Muscle of leg (tissue), 16 donors: ENCODE measurements at places on chromosomes 2 and 18.

- DNase-seq = no peak
Observed at GRCh38 chr2:78644854-78645253, 380.6 kb upstream of the REG3G start.

DNA sequence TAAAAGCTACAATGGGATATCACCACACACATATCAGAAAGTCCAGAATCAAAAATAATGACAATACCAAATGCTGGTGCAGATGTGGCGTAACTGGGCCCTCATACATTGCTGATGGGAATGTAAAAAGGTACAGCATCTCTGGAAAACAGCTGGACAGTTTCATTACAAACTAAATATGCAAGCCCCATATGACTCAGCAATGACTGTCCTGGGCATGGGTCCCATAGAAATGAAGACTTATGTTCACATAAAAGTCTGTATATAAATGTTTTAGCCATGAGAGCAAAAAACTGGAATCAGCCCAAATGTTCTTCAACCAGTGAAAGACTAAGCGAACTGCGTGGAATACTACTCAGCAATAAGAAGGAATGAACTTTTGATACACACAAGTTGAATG lies 56.7 kb downstream of the ALPK2 start:
- peak; percentile 93 for DNase-seq

DNA sequence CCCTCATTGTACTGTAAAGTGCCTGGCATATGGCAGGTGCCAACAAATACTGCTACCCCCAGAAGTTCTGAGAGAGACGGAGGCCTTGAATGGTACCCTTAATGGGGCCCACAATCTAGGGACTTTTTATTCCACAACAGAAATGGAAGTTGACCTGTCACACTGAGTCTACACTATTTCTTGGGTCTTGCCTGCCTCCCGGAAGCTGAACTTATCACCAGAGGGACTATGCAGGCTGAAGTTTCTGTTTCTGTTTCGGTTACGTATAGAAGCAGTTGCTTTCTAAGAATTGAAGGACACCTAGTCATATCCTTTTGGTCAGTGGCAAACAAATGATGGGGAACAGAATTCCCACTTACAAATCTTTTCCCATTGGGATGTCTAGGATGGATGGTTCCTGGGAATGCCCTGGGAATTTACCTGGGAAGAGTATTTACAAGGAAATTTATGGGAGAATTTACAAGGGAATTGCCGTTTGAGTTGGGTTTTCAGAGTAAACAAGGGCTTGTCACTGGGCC lies 74.2 kb downstream of the HS1BP3 start:
- DNase-seq = peak; percentile 67

GRCh38 chr18:23405636-23406035 lies 47.5 kb upstream of the RIOK3 start:
- DNase-seq = no peak

DNA sequence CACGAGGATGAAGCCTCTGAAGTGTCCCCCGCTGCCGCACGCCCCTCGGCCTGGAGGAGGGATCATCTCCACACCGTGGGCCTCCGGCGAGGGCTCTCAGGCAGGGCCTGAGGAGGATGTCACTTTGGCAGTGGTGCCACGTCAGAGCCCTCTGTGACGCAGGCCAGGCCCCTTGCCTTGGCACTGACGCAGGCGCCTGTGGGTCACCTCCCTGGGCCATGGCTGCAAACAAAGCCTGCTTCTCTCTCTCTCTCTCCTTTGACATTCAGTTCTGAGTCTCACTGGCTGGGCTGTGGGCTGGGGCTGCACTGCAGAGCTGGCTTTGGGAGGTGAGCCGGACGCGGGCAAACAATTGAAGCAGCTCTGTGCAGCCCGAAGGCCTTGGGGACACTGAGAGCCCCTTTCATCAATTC lies 273.7 kb downstream of the TWIST2 start:
- DNase-seq = peak; percentile 39

DNA sequence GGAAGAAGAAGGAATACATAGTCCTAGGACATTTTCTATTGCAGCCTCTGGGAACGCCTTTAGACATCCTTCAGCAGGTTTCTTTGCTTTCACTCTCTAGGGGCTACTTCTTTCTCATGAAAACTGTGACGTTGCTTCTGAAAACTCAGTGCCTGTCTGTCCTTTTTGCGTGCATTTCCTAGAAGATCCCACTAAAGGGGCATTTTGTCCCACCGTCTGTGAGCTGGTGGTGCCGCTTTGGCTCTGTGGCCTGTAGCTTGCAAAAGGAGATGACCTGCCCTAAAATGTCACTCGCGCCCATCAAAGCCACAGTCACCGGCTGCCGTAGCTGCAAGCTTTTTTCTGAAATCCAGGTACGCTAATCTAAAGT lies 579 bp downstream of the STAT4 start:
- DNase-seq = no peak

DNA sequence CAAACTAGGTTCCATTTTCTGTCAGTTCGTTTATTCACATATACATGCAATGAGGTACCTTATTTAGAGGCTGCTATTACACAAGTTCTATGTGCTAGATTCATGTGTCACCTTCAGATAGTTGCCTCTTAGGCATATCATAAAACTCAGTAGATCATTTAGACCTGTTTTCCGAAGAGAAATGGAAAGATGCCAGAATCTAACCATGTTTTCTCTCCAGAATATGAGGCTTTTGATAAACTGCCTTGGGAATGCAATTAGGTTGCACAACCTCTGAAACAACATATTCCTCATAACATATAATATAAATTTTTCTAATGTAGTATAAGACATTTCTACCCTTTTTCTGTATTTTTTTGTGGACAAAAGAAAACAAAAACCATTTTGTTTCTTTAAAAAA lies 108.1 kb downstream of the PRPF40A start:
- no peak for DNase-seq

DNA sequence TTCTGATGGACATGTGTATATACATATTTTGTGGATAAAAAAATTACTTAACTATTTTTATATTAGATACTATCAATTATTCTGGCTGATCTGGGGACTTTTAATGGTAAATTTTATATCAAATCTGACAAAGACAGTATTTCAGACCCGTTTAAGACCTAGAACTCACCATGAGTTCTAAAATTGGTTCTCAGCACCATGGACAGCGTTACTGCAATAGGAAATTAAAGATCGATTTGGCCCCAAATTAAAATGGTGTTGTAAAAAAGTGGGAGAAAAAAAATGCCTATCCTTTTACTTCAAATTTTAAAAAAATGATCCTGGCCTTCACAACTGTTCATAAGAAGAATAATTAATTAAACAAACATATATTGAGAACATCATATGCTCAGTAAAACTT lies 919 bp upstream of the SCN2A start:
- peak; percentile 60 for DNase-seq

DNA sequence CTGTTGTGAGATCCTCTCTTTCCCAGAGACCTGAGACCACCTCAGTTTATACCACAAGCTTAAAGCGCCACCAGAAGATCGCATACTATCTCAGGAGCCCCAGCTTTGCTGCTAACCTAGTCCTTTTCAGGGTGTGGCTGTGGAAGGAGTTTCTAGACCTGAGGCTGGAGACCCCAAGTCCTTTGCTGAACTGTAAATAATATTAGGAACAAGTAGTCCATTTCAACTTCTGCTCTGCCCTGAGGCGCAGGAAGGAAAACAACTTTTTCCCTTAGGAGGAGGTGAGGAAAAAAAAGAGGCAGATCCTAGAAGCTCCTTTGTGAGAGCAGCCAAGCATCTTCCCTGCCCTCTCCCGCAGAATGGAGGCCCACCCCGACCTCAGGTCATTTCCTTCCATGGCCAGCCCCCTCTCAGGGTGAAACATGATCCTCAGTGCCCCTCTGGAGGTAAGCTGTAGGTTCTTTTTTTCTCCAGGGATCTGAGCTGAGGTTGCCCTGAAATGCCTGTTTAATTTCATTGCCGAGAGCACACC lies 122.8 kb upstream of the LGALSL start:
- DNase-seq = no peak

GRCh38 chr2:232666051-232666805 lies 30.9 kb upstream of the GIGYF2 start:
- DNase-seq = no peak

DNA sequence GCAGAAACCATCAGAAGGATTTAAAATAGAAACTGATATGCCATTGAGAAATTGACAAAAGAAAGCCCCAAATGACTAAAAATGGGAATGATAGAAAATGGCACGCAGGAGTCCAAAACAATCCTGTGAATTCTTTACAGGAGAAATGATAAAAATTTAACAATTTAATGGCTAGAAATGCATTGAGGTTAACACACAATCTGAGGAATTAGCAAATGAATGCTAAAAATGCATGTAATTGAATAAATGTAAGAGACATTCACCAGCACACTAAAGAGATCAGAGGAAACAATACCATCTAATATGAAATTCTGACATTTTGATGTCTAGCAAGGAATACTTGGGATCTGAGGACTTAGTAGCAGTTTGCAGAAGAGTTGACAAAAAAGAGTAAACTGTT lies 37.0 kb downstream of the MARCHF4 start:
- no peak for DNase-seq

DNA sequence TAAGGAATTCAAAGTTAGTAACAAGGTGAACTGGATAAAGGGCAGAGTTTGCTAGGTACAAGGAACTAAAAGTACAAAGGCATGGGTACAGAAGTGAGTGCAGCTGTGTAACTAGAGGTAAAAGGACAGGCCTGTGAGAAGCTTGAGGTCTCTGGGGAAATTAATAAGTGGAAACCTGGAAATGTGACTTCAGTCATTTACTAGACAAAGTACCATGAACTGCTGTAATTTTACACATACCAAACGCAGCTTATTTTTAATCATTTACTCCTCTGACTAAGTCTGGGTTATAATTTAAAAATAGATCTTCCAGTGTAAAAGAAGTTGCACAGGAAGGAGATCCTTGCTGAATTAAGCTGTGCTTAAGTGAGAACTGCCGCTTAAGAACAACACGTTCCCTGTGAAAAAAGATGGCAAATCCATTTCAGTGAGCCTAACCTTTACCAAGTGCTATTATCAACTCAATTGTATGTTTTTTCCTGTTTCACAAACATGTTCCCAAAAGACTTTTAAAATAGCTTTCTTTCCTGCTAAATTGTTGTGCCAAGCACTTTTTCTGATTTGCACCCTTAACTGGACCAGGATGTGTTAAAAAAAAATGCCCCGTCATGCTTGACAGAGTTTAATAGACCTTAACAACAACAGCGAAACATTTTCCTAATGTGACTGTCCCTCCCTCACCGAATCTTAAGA lies 44.3 kb downstream of the CALCRL start:
- DNase-seq = peak; percentile 67

- DNase-seq = no peak
Observed at GRCh38 chr2:71850306-71850801, 297.3 kb downstream of the CYP26B1 start.

GRCh38 chr18:78995740-78996395 lies 16.2 kb downstream of the SALL3 start:
- no peak for DNase-seq

GRCh38 chr18:23194997-23195957 lies 60.0 kb downstream of the CABLES1 start:
- DNase-seq = peak; percentile 85

GRCh38 chr2:47295131-47295980 lies 107.6 kb upstream of the MSH2 start:
- no peak for DNase-seq

DNA sequence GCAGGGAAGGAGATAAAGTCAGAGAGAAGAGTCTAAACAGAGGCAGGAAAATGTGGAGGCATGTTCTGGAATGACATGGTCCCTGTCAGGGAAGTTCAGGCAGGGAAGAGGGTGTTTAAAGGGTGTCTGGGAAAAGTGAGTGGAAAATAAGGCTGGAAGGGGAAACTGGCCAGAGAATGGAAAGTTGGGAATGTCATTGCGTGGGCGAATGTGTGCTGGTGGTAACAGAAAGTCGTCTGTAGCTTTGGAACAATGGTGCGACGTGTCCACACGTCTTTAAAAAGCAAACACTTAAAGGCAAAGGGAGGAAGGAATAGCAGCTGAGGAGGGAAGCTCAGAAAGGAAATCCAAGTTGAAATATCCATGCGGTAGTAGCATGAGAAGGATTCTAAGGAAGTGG lies 469.5 kb upstream of the SALL3 start:
- DNase-seq = peak; percentile 54

DNA sequence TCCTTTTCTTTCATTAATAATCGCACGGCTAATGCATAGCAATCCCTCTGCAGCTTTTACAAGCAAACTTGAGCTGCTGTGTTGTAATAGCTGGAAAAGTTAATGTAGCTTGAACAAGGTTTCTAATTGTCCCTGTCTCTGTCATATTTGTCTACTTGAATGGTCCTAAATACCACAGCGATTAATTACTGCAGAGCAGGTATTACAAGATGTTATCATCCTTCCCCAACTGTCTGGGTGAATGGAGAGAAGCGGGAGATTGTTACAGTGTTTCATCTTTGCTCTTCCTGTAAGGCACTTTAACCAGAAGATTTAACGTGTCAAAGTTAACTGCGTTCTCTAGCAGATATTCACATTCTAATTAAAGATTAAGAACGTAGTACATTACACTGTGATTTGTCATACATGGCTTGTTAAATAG lies 422.2 kb upstream of the POU3F3 start:
- no peak for DNase-seq

DNA sequence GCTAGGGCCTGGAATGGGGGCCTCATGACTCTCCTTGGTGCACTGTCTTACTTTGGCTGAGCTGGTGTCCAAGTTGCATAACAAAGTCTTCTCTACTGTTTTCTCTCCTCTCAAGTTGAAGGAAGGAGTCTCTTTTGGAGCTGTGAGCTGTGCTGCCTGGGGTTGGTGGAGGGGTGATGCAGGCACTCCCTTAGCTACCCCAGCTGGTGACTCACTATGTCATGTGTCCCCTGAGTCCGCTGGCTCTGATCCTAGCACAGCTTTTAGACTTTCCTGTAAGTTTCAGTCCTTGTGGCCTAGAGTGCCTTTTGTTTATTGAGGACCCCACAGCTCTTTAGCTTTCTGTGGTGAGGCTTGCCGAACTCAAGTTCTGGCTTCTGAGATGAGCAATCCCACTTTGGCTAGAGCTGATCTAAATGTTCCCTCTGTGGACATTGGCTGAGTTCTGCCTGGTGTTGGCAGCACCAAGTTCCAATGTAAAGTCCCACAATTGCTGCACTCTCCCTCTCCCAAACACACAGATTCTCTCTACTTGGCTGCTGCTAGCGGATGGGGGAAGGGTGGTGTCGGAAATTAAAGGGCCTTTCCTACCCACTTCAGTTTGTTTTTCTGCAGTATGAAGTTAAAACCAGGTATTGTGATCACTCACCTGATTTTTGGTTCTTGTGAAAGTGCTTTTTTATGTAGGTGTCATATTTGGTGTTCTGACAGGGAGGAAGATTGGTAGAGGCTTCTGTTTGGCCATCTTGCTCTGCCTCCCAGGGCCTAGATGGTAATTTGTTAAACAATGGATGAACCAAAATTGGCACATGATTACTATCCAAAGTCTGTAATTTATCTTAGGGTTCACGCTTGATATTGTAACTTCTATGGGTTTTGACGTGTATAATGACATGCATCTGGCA lies 83.2 kb downstream of the COMMD1 start:
- no peak for DNase-seq

DNA sequence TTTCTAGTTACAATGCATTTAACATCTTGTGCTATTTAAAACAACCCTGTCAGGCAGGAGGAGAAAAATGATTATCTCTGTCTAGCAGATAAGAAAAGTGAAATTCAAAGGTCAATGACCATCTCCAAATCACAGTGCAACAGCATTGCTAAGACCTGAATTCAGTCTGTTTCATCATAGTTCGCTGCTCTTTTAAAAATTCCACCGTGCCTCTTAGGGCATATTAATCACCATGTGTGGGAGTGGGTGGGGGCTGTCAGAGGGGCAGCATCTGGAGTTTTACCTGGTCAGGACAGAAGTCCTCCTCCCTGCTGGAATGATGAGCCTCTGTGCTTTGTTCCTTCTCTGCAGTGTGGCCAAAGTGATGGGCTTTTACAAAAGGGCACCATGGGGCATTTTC lies 418.7 kb upstream of the RGPD4 start:
- DNase-seq = no peak

- no peak for DNase-seq
Observed at GRCh38 chr2:141959016-141959415, 171.8 kb downstream of the LRP1B start.
